ENCODE measurements at places on chromosomes 6 and 20.

DNA sequence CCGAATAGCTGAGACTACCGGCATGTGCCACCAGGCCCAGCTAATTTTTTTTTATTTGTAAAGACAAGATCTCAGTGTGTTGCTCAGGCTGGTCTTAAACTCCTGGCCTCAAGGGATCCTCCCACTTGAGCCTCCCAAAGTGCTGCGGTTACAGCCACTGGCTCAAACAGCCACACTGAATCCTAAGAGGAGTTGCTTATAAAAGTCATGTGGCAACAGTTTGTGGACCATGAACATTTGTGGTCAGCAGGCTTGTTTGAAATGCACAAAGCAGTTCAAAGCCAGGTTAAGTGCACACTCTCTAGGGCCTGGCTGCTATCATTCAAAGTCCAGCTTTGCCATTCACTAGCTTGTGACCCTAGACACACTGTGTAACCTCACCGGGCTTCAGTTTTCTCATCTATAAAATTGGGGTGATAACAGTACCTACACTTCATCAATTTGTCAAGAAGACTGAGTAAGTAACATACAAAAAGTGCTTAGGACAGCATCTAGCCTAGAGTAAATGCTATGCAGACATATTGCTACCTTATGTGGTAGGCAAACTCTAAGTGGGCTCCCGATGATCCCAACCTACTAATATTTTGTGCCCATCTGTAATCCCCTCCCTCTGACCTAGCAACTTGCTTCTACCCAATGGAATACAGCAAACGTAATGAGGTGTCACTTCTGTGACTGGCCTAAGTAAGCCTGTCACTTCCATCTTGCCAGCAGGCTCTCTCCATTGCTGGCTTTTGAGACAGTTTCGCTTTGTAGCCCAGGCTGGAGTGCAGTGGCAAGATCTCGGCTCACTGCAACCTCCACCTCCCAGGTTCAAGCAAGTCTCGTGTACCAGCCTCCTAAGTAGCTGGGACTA lies 122.9 kb downstream of the ZMYND8 start:
- DNase-seq: no peak

DNA sequence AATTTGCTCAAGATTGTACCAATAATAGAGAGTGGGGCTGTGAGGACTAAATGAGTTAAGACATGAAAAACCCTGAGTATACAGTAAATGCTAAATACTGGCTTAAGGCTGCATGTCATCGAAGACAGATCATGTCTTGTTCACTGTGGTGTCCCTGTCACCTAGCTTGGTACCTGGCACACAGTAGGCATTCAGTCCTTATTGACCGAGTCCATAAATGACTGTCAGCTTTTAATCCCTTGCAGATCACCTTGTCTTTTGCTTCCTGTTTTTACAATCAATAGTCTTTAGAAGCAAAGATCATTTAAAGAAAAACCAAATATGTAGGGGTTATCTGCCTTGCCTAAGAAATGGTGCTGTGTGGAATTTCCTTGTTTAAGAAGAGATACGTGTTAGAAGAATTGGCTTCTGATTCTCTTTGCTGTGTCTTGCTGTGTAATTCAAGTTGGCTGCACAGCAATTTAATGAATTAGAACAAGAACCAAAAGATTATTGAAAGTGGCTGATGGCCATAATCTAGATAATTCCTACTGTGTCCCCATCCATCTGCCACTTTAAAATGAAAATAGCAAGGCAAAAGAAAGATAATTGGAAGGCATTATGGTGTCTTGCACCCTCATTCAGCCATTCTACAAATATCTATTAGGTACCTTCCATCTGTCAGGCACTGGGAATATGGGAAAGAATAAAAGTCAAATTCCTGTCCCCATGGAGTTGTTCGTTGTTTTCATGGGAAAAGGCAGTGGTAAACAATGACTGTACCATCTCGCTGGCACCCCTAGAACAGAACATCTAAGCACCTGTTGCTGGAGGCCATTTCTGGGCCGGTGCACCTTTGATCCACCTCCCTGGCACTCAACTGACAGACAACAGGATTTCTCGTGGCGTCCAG lies 12.4 kb upstream of the MAPK13 start:
- no peak for DNase-seq

GRCh38 chr6:42136508-42137193 lies 5.8 kb downstream of the C6orf132 start:
- no peak for DNase-seq

GRCh38 chr20:34396408-34396807 lies 33.3 kb downstream of the ITCH start:
- no peak for DNase-seq

DNA sequence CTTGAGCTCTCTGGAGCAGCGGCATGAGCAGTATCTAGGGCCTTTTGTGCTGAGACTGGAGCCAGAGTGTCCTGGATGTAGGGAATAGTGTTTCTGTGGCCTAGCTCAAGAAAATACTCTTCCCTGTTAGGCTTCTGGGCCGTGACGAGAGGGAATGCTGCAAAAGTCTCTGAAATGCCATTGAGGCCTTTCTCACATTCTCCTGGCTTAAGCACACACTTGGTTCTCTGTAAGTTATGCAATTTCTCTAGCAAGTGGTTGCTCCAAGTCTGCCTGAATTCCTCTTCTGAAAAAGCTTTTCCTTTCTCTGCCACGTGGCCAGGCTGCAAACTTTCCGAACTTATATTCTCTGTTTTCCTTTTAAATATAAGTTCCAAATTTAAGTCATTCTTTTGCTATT lies 744.4 kb downstream of the GRIK2 start:
- no peak for DNase-seq
